ENCODE measurements at places on chromosomes 2 and 18.

GRCh38 chr2:14635391-14635871 lies 2.9 kb downstream of the LRATD1 start:
- no peaks in the 10 kb centered on the region for H3K4me1 ChIP-seq
- no peak overlapping the region for H3K27ac ChIP-seq
- H3K4me3 ChIP-seq = no peak overlapping the region
- H3K27me3 ChIP-seq = peaks cover 32% of the 10 kb centered on the region
- no peak for DNase-seq

GRCh38 chr18:78778651-78779050 lies 201.0 kb upstream of the SALL3 start:
- H3K4me3 ChIP-seq = no peak overlapping the region
- H3K36me3 ChIP-seq = no peaks in the 10 kb centered on the region
- no peaks in the 10 kb centered on the region for H3K4me1 ChIP-seq
- DNase-seq = no peak

DNA sequence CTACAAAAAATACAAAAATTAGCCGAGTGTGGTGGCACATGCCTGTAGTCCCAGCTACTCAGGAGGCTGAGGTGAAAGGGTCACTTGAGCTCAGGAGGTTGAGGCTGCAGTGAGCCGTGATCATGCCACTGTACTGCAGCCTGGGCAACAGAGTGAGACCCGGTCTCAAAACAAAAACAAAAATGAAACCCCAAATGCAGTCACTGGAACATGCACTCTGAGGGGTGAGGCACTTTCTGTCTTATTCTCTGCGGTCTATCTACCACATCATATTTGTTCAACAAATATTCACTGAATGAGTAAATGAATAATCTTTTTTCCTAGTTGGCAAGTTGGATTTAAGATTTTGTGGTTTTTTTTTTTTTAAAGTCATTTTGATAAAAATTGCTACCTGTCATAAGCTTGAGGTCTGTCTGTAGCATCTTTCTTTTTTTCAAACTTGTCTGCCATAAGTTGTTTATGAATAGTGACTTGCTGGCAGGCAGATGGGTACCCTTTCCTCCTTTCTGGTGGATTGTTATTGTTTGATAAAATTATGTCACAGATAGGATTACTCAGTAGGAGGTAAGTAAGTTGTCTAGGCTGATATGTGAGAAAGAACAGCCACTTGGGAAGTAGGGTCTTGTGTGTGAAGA lies 11.8 kb downstream of the CHRNA1 start:
- H3K4me1 ChIP-seq = peaks cover 50% of the 10 kb centered on the region
- no peaks in the 10 kb centered on the region for H3K36me3 ChIP-seq
- H3K27me3 ChIP-seq = peaks cover 3% of the 10 kb centered on the region
- peak overlapping the region; percentile 54 for H3K27ac ChIP-seq
- DNase-seq = no peak

DNA sequence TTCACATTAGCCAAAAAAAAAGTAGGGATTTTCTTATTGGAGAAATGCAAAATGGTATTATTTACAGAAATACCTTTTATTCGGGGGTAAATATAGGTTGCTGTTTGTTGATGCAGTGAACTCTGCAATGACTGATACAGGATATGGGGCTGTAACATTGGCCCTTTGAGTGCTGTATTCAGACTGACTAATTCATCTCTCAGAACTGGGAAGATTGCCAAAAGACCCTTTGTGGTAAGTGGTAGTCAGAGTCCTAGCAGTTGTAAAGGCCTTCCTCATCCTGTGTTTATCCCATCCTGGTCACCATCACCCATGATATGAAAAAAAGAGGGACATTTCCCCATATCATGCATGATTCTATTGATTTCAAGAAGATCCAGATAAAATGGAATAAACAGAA lies 14.0 kb upstream of the DCC start:
- H3K4me1 ChIP-seq = no peaks in the 10 kb centered on the region
- H3K27me3 ChIP-seq = no peaks in the 10 kb centered on the region
- no peak overlapping the region for H3K27ac ChIP-seq

GRCh38 chr2:132632000-132632649 lies 37.9 kb downstream of the LYPD1 start:
- H3K4me3 ChIP-seq = no peak overlapping the region
- no peaks in the 10 kb centered on the region for H3K4me1 ChIP-seq
- H3K27ac ChIP-seq = no peak overlapping the region
- H3K27me3 ChIP-seq = no peaks in the 10 kb centered on the region
- no peak for DNase-seq

DNA sequence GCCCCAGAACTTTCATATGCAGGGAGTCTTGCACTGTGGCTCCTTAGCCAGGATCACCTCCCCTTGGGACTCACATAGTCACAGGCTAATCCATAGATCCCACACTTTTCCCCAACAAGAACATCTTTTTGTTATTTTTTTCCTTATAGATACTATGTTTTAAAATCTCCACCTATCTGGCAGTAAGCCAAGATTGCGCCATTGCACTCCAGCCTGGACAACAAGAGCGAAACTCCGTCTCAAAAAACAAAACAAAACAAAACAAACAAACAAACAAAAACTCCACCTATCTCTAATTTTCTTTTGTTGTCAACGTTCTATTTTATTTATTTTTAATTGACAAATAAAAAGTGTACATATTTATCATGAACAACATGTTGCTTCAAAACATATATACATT lies 141.7 kb downstream of the PDE11A start:
- H3K36me3 ChIP-seq = no peaks in the 10 kb centered on the region
- DNase-seq = no peak
- H3K27me3 ChIP-seq = peaks cover 2% of the 10 kb centered on the region
- no peaks in the 10 kb centered on the region for H3K4me1 ChIP-seq
- H3K27ac ChIP-seq = no peak overlapping the region

DNA sequence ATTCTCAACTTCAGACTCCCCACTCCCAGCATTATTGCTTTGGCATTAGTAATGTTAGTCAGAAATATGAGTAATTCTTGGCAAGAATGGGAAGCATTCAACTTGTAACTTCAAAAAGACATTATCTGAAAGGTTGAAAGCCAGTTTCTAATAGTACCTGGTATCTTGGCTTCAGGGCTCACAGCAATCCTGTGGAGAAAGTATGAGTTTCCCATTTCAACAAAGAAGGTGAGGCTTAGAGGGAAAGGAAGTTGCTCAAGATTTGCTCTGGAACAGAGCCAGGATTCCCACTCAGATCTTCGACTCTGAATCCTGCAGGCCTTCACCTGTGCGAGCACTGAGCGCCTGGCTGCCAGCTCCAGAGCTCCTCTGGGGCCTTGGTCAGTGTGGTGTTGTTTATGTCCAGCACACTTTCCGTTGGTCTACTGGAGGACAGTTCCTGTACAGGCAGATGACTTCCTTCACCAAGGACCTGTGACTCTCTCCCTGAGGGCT lies 136.1 kb downstream of the MCFD2 start:
- H3K4me1 ChIP-seq = peaks cover 3% of the 10 kb centered on the region
- no peaks in the 10 kb centered on the region for H3K36me3 ChIP-seq

- peak overlapping the region; percentile 62 for H3K4me3 ChIP-seq
- H3K4me1 ChIP-seq = peaks cover 70% of the 10 kb centered on the region
- peaks cover 80% of the 10 kb centered on the region for H3K36me3 ChIP-seq
- H3K27ac ChIP-seq = peak overlapping the region; percentile 74
- DNase-seq = no peak
These were observed 54.6 kb downstream of the PIKFYVE start for GRCh38 chr2:208320686-208321085.

GRCh38 chr2:217166241-217166850 lies 306.5 kb upstream of the TNP1 start:
- H3K27me3 ChIP-seq = peaks cover 37% of the 10 kb centered on the region
- no peaks in the 10 kb centered on the region for H3K36me3 ChIP-seq
- no peak overlapping the region for H3K4me3 ChIP-seq
- peaks cover 2% of the 10 kb centered on the region for H3K4me1 ChIP-seq
- H3K27ac ChIP-seq = no peak overlapping the region

DNA sequence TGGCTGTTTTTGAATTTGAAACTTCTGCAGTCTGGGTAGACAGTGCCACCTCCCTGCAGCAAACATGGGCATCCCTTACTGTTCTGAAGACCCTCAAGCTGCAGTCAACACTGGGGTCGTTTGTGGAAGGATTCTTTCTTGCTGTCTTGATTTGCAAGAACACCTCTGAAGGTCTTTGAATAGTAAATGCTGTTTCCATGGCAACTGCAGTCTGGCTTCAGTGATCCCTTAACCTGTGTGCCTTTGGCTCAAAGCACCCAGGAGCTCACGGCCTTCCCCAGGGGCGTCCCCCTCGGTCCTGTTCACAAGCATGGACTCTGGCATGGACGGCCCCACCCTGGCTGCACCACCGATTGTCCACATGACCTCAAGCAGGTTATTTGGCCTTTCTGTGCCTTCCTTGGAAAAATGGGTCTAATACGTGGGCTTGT lies 38.3 kb downstream of the LRRFIP1 start:
- H3K27ac ChIP-seq = no peak overlapping the region
- H3K4me3 ChIP-seq = no peak overlapping the region
- H3K27me3 ChIP-seq = peaks cover 10% of the 10 kb centered on the region
- H3K4me1 ChIP-seq = peaks cover 27% of the 10 kb centered on the region
- DNase-seq = no peak

DNA sequence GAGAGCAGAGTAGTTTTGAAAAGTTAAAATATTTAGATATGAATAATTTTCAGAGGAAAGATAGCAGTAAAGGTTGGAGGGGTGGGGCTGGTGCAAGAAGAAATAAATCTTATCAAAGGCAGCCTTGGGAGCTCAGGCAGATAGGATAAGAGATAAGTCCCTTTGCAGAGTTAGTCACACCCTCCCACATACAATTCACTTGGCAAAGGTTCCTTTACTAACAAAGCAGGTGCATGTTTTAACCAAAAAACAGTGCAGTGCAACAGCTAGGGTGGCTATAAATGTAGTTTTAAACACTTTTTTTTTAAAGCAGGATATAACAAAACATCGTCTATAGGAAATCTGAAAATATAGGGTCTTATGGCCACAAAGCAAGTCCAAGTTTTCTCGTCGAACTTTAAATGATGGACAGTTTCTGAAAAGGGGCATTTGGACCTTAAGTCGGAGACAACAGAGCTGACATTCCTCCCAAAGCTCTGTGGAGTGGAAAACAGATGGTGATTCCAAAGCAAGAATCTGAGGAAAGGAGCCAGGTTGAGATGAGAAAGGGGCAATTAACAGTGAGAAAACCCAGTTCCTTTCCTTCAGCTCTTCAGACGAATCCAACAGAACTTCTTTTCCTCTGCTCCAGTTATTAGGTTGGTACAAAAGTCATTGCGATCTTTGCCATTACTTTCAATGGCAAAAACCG lies 53.0 kb downstream of the EPHA4 start:
- H3K4me1 ChIP-seq = peaks cover 4% of the 10 kb centered on the region
- H3K27me3 ChIP-seq = no peaks in the 10 kb centered on the region
- no peaks in the 10 kb centered on the region for H3K36me3 ChIP-seq
- H3K4me3 ChIP-seq = no peak overlapping the region
- DNase-seq = no peak

- H3K4me1 ChIP-seq = no peaks in the 10 kb centered on the region
- peaks cover 6% of the 10 kb centered on the region for H3K27me3 ChIP-seq
- DNase-seq = no peak
- no peak overlapping the region for H3K4me3 ChIP-seq
- H3K36me3 ChIP-seq = no peaks in the 10 kb centered on the region
- H3K27ac ChIP-seq = no peak overlapping the region
These were observed 9.9 kb downstream of the TNP1 start for GRCh38 chr2:216849987-216850386.

DNA sequence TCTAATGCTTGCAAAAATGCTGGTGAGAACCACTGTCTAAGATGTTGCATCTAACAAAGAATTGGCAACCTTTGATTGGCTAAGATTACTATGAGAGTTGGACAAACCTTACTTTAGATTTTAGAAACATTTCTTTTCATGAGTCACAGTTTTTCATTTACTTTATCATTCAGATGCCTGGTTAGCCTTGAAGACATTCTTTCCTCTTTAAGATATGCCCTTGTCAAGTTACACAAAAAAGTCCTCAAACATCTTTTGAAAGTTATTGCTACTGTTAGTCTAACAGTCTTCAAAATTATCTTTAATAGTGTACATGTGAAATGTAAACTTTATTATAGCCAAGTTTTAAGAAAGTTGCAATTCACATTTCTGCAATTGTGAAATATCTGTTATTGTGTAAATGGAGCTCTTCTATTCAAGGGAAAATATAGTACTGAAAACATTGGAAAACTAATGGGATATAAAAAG lies 276.3 kb downstream of the RND3 start:
- no peaks in the 10 kb centered on the region for H3K4me1 ChIP-seq
- no peak overlapping the region for H3K4me3 ChIP-seq
- H3K27ac ChIP-seq = no peak overlapping the region
- no peaks in the 10 kb centered on the region for H3K27me3 ChIP-seq
